ENCODE measurements at places on chromosomes 7 and 10.

DNA sequence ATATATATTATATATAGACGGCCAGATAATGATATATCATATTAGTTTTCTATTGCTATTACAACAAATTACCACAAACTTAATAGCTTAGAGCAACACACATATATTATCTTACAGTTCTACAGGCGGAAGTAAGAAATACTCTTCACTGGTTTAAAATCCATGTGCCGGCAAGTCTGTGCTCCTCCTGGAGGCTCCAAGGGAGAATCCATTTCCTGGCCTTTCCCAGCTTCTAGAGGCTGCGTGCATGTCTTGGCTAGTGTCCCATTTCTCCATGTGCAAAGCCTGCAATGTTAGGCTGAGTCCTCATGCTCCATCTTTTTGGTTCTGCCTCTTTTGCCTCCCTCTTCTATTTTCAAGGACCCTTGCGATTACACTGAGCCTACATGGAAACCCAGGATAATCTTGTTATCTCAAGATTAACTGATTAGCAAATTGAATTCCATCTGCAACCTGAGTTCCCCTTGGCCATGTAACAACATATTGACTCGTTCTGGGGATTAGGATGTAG is 23.9 kb upstream of the PNLIPRP3 start:
- DNase-seq: no peak

DNA sequence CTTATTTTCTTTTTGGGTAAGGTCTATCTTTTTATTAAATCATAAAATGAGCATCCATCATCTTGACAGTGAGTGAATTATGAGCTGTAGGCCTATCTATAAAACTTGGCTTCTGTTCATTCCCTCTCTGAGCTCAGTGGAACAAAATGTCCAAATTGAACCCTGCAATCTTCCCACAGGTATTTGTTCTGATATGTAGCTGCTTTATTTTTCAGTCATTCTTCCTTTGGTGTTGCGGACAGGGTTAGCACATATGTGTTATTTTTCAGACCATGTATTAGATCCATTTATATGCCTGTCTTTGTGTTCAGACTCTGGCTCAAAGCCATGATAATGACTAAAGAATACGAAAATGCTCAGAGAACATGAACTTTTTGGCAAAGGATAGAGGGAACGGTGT is 201.6 kb upstream of the KIAA1217 start:
- DNase-seq: no peak

DNA sequence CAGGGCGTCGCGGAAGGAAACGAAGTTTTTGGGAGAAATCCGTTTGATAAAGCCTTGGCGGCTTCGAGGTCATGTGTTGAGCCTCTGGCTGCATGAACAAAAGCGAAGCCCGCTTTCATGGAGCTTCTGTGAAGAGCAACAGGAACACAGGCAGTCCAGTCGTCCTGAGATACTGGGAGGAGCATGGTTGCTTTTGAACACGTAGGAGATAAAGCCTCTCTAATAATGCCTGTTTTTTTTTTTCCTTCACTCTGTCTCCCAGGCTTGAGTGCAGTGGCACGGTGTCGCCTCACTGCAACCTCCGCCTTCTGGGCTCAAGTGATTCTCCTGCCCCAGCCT is 473 bp upstream of the ZNF32 start:
- DNase-seq: peak; percentile 16

GRCh38 chr7:83413424-83413823 is 235.5 kb downstream of the SEMA3E start:
- DNase-seq: no peak

DNA sequence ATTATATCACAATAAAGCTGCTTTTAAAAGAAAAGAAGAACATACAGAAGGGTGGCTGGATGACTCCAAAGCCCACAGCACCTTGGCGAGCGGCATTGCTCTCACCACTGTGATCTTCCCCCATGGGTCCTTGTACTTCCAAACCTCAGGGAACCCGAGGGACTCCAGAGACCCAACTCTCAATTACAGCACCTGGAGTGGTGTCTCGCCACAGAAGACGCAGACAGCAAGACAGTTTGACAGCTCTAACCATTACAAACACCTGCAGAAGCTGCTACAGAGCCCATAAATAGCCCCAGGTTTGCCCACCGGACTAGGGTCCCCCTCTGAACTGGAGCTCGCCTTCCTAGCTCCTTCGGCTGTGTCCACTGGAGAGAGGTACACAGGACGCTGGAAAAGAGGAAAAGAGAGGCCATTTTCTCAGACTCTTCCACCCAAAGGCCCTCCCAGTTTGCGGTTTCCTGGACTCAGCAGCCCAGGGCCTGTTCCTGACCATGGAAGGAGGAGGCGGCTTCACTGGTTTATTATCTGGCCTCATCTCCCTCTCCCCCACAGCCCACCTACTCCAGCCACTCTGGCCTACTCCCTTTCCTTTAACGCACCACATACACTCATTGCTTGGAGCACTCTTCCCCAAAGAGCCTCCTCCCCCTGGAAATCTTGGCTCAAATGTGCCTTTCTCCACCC is 1.9 kb downstream of the PIK3AP1 start:
- DNase-seq: no peak

DNA sequence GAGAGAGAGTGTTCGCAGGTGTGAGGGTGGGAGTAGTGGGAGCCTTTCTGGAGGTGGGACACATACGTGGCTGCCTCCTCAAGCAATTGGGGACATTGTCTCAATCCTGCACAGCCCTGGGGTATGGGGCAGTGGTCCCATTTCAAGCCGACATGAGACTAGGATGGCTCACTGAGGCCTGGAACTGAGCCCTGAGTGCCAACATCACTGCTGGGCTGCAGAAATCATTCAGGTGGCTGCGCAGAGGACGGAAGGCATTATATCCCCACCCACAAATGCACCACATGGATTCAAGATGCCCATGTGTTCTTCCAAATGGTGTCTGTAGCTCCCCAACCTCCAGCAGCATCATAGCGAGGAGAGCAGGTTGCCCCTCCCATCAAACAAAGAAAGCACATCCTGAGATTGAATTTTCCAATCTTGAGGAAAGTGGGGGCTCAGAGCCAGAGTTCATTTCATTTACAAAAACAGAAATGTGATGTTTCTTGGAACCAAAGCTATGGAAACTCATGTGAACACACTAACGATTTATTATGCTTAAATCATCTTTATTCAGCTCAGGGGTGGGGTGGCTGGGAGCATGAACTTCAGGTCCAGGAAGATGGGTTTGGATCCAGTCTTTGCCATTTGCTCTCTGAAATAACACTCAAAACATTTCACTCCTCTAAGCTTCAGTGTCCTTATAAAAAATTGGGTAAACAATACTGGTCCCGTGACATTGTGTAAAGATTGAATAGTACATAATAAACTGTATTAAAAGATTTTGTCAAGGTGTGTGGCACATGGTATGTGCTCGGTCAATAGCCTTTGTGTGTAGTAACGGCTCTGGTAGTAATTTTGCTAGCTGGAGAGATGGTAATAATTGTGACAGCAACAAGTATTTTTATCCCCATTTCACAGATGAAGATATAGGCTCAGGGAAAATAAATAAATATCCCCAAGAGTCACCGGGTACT is 4.6 kb downstream of the SFTPA2 start:
- no peak for DNase-seq

DNA sequence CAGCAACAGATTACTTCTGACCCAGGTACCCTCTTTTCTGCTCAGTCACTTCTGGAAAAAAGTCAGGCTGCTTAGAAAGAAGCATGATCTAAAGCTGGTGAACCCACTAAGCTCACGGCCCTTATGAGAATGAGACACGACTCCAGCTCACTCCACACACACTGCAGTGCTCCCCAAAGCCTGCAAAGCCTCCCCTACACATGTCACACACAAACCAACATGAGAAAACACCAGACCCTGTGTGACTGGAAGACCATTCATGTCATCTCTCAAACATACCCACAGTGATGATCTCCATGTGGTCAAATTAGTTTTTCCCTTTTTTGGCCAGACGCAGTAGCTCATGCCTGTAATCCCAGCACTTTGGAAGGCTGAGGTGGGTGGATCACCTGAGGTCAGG is 391 bp downstream of the ANKRD61 start:
- no peak for DNase-seq

DNA sequence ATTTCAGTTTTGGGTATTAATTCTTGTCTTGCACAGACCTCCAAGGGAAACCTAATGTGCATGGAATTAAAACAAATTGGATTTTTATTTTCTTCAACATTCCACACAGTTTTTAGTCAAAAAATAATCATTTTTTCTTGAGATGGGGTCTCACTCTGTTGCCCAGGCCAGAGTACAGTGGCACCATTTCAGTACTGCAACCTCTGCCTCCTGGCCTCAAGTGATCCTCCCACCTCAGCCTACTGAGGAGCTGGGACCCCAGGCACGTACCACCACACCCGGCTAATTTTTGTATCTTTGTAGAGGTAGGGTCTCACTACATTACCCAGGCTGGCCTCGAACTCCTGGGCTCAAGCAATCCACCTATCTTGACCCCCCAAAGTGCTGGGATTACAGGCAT is 4.9 kb downstream of the BAIAP2L1 start:
- no peak for DNase-seq

DNA sequence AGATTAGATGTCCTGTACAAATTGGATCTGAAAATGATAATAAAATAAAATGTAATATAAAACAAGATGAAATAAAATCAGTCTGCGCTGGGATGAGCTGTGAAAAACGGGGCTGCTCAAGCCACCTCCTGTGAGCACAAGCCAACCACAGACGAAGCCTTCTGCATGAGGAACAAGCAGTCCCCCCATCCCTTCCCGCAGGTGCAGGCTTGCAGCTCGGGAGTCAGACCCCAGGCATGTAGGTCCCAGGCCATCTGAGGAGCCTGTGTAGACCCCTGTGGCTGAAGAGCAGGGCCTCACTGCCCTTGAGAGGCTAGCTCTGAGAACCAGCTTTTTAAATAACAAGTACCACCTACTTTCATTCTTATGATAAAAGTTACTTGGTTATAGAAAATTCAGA is 123.4 kb downstream of the TNS3 start:
- no peak for DNase-seq

DNA sequence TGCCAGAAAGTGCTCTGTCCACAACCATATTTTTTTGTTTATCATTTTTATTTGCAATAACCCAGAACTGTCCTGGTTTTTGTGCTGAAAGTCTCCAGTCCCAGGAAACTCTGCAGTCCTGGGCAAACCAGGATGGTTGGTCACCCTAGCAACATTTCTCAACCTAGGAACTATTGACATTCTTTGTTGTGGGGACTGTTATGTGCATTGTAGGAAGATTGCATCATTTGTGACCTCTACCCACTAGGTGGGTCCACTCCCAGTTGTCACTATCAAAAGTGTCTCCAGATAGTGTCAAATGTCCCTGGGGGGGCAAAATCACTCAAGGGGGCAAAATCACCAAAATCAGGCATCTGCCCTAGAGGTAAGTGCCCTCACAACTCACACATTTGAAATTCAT is 14.0 kb upstream of the SRI start:
- no peak for DNase-seq

- DNase-seq: no peak
Observed at GRCh38 chr10:131020775-131021174, 290.7 kb downstream of the TCERG1L start.

DNA sequence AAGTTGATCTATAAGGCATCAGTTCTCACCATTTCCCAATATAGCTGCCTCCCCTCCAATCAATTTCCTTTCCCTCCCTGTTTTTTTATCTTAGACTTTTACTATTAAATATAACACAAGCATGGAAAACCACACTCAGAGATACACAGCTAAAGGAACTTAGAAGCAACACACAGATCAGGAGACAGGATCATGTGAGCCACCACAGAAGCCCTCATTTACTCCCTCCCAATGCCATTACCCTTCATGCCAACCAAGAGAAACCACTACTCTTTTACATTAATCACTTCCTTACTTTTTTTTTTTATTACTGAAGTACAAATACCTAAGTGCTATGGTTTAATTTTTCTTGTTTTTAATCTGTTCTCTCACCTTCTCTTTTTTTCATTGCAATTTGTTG is 33.0 kb downstream of the COG5 start:
- no peak for DNase-seq

DNA sequence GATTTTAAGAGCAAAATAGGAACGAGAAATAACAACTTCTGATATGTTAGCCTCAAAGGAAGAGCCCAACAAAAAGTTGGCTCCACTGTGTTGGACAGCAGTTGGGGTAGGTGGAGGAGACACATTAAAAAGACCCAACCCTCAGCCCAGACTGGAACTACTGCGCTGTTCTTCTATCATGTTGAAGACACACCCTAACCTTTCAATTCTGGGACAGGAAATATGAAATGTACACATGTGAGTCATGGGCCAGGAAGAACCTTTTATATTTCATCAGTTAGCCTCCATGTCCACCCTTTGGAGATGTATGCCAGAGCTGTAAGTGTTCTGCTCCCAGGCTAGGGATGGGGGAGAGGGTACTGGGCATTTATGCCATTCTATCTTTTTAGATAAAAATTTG is 22.1 kb downstream of the CLDN12 start:
- DNase-seq: no peak

DNA sequence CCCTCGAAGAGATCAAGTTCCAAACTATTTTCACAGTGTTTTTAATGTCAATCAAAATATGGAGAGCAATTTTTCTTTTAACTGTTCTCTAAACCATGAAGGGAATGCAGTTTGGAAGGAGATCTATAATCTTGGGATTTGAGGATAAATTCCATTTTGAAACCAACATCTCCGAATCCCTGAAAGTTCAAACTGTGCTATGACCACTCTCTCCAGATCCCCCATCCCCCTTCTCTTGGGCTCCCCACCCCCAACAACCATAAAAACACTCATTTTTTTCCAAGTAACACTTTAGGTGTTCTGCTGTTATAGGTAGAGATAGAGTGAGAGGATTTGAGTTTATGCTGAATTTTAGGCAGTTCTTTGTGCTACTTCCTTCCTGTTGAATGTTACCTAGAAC is 1.7 kb downstream of the CALD1 start:
- no peak for DNase-seq

GRCh38 chr7:106102387-106102966 is 9.6 kb downstream of the SYPL1 start:
- no peak for DNase-seq

- no peak for DNase-seq
Observed at GRCh38 chr7:38506756-38507155, 124.4 kb downstream of the AMPH start.

DNA sequence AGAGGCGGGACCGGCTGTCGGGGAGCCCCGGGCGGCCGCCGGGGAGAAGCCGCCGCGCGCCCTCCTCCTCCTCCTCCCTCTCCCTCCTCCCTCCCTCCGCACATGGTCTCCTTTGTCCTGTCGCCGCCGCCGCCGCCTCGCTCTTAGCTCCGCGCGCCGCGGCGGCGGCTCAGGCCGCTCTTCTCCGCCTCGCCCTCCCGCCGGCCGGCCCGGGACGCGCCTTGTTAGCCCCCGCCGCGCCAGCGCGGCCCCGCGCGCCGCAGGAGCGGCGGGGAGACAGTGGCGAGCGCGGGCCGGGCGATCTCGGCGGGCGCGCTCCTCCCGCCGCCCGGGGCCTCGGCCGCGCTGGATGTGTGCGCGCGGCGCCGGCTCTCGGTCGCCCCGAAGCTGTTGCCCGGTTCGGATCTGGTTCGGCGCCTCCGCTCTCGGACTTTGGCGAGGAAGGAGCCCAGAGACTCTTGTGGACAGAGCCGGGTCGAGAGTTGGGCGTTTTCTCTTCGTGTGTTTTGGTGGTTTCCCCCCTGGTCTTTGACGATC is 437.4 kb upstream of the GALNT17 start:
- peak; percentile 57 for DNase-seq

All from NCI-H2227 treated with DMSO at 0.1 percent for 48 hours (cell line).